ENCODE measurements at places on chromosomes 1 and 21.

DNA sequence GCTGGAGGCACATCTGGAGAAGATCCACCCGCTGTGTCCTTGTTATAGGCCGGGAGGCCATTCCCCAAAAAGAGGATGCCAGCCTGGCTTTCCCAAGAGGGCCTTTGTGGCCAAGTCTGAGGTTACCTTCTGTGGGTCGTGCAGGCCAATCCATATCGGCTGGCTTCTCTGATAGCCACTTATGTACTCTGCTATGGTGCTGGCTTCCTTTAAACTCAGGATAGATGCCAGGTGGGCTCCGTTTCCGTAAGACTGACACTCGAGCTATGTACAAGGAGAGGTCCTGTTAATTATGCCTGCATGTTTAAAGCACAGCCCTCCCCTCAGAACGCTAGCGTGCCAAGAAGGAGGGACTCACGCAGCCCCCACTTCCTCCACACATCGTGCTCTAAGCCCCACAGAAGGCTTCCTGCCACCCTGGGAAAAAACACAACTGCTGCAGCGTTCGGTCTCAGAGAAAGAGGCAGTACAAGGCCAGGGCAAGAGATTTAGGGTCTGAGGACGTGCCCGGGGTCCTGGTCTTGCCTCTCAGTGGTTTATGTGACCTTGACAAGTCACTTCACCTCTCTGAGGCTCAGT lies 11.6 kb downstream of the REG4 start:
- no peak for DNase-seq

- DNase-seq: no peak
Observed at GRCh38 chr1:92994105-92994712, 32.9 kb upstream of the DIPK1A start.

DNA sequence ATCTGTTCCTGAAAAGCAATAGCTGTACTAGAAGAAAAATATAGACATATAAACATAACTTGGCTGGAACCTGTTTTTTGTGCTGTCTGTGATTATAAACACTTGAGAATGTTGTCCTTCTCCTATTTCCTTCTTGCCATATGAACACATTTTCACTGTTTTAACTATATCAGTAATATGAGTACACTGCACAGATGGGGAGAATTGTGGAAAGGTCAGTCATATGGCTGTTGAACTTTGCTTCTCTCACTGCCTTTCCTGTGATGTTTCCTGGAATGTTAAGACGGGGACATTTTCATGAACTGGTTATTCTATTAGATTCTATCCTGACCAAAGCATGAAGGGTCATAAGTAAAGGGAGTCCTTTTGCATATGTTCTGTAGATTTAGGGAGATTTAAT lies 24.9 kb downstream of the HMCN1 start:
- no peak for DNase-seq

DNA sequence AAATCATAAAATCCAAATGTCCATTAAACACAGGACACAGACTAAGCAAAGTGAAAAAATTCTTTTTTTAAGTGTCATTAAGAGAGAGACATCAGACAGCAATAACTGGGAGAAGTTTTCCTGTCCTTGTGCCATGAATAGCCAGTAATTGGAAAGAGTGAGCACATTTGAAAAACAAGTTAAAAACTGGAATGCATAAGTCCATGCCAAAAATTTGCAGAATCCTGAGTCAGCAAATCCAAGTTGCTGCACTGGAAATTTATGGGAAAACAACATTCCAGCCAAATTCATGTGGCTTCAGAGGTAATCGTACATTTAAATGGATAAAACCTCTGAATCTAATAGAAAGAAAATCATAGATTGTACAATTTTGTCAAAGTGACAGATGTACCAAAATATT lies 291.4 kb downstream of the LRRC40 start:
- DNase-seq: no peak

- no peak for DNase-seq
Observed at GRCh38 chr1:32736812-32737791, 34.5 kb upstream of the SYNC start.

DNA sequence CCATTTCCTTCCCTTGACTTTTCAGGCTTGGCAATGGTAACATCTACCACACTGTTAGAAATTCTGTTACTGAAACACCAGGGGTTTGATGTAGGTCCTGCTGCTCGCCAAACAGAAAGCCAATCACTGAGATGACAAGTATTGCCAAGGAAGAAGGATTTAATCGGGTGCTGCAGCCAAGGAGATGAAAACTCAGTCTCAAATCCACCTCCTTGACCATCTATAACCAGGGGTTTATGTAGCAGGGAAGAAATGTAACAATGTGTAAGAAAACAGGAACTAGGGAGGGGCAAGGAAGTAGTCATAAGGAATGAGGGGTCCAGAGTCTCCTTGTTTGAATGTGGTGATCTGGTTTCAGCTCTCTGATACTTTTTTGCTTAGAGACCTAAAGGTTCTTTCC lies 25.4 kb downstream of the PLA2G2A start:
- DNase-seq: no peak

- DNase-seq: no peak
Observed at GRCh38 chr1:151972542-151973248, 21.0 kb downstream of the S100A10 start.

GRCh38 chr1:60036856-60037460 lies 36.6 kb downstream of the C1orf87 start:
- no peak for DNase-seq

All from stimulated activated CD4-positive, alpha-beta T cell treated with anti-CD3 and anti-CD28 coated beads, Interleukin-1b, Interleukin-23, amount 100 ng/mL, for 4 hours (primary cell).